ENCODE measurements at places on chromosomes 4 and X.

- DNase-seq, result no peak
Measured at GRCh38 chrX:124194901-124195300, 137.6 kb upstream of the TEX13D start.

GRCh38 chr4:18980516-18981233 lies 959.1 kb upstream of the LCORL start:
- DNase-seq, result no peak

GRCh38 chr4:107755841-107756356 lies 35.9 kb upstream of the PAPSS1 start:
- DNase-seq, result no peak

- no peak for DNase-seq
Measured at GRCh38 chr4:71211748-71212147, 127.1 kb upstream of the SLC4A4 start.

DNA sequence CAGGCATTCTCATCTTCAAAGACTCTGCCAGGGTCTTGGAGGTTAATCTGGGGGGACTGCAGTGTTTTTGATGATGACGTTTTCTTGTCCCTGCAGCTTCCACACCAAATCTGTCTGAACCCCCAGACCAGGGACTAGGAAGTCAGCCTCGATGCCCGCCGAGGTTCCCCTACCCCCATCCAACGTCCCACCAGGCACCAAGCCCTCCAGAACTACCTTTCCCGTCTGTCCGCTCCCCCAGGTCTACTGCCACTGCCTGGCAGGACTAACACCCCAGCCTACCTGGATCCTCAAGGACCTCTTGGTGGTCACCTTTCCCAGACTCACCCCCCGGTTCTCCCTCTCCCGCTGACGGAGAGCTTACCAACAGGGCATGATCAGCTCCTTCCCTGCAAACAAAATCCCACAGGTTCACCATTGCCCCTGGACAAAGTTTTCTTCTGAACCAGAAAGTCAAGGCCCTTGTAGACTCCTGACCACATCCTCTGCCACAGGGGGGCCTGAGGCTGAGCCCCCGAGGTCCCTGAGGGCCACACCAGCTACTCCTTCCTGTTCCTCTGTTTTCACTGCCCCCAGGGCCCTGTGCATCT lies 40.9 kb downstream of the HMX1 start:
- no peak for DNase-seq

GRCh38 chr4:13378973-13379759 lies 105.0 kb downstream of the RAB28 start:
- DNase-seq, result no peak

DNA sequence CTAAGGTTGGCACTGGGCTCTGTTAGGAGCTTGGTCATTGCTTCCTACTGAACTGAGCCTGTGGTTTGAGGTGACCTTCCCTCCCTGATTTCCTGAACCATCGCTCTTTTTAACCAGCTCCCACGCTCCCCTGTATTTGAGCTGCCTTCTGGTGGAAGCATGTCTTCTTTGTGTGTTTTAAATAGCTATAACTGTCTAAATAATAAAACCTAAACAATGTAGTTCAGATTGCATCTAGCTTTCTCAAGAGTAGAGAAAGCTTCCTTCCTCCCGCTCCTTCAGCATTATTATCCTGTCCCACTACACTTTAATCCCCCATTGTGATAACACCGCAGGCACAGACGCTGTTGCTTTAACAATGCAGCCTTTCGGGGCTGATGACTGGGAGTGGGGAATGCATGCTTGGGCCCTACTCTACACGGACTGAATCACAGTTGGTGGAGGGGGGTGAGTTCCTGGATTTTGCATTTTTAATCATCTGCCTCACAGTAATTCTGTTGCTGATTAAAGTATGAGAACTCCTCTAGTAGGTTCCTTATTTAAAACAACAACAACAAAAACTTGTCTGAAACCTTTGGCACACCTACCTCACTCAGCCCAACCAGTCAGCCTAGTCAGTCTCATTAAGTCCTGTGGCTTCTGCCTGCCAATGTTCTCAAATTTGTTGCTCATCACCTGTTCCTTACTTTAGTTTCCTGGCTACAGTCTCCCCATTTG lies 6.6 kb downstream of the SMS start:
- DNase-seq, result no peak

GRCh38 chr4:38856524-38857337 lies at the start of gene TLR6:
Gene TLR6 (minus strand): TSS chr4:38856817. CDS start chr4:38829473, 27,344 bp downstream.
- DNase-seq, result no peak

DNA sequence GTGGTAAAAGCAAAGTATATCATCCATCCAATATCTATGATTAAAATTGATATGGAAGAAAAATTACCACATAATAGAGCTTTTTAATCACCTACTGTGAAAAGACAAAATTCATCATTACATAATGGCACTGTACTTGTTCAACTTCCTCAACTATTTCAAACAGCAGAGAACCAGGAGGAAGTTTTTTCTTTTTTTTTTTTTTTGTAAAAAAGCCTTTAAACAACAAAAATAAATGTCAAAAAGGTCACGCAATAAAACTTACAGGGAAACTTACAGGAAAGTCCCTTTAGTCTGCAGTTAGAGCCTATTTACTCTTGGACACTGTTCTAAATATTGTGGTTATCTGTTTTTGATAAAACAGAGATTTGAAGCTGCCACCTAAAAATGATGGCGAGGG lies 4.8 kb downstream of the PDGFC start:
- no peak for DNase-seq

GRCh38 chr4:46937493-46937892 lies 28.4 kb upstream of the COX7B2 start:
- no peak for DNase-seq

- DNase-seq, result no peak
Measured at GRCh38 chrX:46543441-46543840, 1.8 kb downstream of the ZNF674 start.

GRCh38 chrX:119690921-119691716 lies 1.8 kb downstream of the SEPTIN6 start:
- DNase-seq, result no peak

DNA sequence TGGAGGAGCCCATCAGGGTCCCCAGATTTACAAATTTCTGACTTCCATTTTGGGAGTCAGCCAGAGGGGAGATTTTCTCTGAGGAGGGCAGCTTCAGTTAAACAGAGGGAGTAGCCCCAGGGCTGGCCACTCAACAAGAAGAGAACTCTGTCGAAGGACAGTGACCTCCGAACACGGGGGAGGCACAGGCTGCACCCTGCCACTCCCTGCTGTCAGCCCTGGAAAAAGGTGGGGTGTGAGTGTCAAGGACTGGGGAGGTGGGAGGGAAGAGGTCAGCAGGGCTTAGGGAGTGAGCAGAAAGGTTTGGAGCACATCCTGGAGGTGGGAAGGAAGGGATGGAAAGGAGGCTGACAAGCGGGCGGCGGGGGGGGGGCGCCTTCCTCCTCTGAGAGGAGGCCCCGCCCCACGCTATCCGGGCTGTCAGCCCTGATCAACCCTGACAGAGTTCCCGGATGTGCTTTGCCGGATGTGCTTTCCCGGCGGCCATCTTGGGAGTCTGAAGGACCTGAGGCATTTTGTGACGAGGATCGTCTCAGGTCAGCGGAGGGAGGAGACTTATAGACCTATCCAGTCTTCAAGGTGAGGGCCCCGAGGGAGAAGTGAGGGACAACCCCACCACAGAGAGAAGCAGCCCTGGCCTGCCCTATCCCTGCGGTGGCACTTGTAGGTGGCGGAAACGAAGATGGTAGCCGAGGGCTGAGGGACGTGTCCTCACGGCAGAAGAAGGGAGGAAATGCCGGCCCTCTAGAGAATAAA lies at the start of gene MAGEC1:
MAGEC1 (plus strand) TSS at position 495 of the 756 bp plus-strand sequence. CDS start 1,179 bp downstream, outside the sequence.
- no peak for DNase-seq

- no peak for DNase-seq
Measured at GRCh38 chr4:2745516-2745915, 10.6 kb downstream of the TNIP2 start.

DNA sequence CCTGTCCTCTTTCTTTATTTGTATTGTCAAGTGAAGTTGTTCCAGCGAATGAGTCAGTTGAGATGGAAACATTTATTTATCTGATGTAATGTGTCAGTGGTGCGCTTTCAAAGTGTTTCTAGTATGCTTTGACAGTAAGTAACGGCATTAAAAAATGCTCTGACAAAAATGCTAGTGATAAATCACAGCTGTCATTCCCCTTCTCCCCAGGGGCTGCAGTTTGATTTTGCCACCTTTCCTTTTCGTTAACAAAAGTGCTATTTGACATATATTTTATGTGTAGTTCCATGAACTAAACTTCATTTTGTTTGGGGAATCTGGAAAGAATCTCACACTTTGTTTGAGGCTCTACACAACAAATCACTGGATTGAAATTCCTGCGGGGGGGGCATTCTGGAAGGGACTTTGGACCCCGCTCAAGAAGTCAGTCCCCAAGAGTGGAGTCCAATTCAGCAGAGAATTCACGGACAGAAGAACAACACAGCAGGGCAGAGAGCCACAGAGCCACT lies 7.6 kb upstream of the TBC1D19 start:
- no peak for DNase-seq

DNA sequence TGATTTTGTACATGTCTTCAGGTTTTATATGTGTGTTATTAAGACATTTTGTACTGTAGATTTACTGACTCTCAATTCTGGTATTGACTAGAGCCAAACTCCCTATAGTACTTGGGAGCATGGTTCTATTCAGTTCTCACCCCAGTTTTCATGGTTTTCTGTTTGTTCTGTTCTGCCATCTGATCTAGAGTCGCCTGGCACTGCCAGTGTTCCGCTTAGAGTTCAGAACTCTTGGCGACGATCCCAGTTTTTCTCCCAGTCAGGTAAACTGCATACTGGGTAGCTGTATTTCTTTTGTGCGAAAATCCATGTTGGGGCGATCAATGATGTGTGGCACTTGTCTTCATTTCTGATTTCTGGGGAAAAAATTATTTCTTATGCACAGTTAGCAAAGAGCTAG lies 78.0 kb downstream of the PHOX2B start:
- DNase-seq, result no peak

- no peak for DNase-seq
Measured at GRCh38 chrX:133530960-133531359, 115.7 kb upstream of the GPC4 start.
